ENCODE measurements at places on chromosomes 11 and 22. TPM values are rescaled to one million over a fixed set of nuclear protein-coding genes. Genes with fewer than 3 reads are reported as not detected.

- H3K4me1 ChIP-seq, result peaks cover 47% of the 10 kb centered on the region
- H3K27me3 ChIP-seq, result no peaks in the 10 kb centered on the region
- no peak for DNase-seq
These were observed 12.2 kb downstream of the NEAT1 start for GRCh38 chr11:65434667-65435410.

DNA sequence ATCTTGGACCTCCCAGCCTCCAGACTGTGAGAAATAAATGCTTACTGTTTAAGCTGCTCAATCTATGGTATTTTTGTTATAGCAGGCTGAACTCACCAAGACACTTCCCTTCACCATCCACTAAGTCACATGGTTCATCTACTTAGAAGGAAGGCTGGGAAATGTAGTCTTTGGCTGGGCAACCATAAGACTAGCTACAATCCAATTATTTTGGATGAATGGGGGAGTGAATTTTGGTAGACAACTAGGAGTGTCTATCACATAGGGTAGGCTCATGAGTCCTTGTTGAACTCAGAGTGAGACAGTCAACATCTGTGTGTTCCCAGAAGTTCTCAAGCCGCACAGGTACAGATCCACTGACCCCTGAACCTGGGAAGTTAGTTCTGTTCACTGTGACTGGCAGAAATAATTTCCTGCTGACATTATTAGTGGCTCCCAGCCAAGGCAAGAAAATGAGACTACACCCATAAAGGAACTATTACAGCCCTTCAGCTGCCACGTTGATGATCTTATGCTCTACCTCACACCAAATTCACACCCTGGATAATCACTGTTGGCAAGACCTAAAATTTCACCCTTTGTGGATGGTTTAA lies 3.1 kb upstream of the SLC35C1 start:
- H3K27ac ChIP-seq, result no peak overlapping the region
- no peak overlapping the region for H3K4me3 ChIP-seq
- H3K4me1 ChIP-seq, result peaks cover 27% of the 10 kb centered on the region
- DNase-seq, result peak; percentile 7
- no peaks in the 10 kb centered on the region for H3K36me3 ChIP-seq

- H3K27me3 ChIP-seq, result no peaks in the 10 kb centered on the region
- DNase-seq, result no peak
- no peak overlapping the region for H3K27ac ChIP-seq
- H3K4me3 ChIP-seq, result no peak overlapping the region
These were observed 10.9 kb downstream of the KMT5B start for GRCh38 chr11:68202165-68202564.

GRCh38 chr11:20134991-20135736 lies 25.1 kb downstream of the DBX1 start:
- no peak for DNase-seq
- H3K4me3 ChIP-seq, result no peak overlapping the region
- peaks cover 7% of the 10 kb centered on the region for H3K4me1 ChIP-seq

The RFPL3 gene
- polyA plus RNA-seq, result not detected

DNA sequence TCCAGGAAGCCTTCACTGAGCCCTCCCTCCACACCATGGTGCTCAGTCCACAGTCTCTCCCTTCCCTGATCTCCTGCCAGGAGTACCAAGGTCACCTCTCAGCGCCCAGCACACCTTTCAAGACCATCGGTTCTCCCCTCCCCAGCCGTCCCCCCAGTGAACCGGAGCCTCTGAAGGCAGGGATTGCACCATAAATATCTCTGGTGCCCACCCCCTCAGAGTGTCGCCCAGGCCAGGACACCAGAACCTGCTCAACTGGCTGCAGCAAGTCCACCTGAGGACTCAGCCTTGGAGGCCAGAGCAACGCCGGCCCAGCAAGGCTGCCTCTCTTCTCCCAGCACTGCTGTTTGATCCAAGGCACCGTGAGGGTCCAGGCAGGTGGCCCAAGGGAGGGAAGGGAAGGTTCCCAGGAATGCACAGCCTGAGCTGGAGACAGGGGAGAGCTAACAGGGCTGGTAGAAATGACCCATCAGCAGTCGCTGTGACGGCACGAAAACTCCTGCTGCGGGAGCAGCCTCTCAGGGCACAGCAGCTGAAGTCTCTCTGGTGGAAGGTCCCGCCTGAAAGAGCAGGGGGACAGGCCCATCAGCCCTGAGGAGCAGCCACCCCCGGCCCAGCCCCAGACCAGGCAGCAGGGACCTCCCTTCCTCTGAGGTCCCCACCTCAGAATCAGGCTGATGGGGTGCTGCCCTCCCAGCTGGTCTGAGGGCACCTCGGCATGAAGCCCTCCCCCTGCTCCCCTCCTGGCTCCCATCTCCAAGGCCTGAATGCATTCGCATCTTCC lies 80.3 kb downstream of the BUD13 start:
- H3K4me1 ChIP-seq, result no peaks in the 10 kb centered on the region
- no peaks in the 10 kb centered on the region for H3K27me3 ChIP-seq
- H3K27ac ChIP-seq, result no peak overlapping the region
- no peaks in the 10 kb centered on the region for H3K36me3 ChIP-seq
- no peak overlapping the region for H3K4me3 ChIP-seq

- H3K4me3 ChIP-seq, result no peak overlapping the region
- DNase-seq, result no peak
- H3K27me3 ChIP-seq, result peaks cover 14% of the 10 kb centered on the region
- H3K4me1 ChIP-seq, result peaks cover 3% of the 10 kb centered on the region
These were observed 8.5 kb upstream of the NECTIN1 start for GRCh38 chr11:119737366-119738058.

DNA sequence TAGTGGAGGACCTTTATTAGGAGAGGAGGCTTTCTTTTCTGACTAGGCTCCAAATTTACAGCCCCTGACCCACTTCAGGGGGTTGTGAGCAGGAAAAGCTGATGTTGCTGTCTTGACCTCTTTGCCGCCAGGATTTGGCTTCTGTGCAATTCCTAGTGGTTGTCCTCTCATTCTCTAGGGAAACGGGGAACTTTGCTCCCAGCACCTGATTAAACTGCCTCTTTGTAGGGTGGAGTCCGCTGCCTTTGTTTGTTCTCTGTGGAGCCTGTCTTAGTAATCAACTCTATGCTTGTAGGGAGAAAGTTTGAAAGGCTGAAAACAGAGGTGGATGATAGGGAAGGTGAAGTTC lies 16.3 kb downstream of the CTNND1 start:
- no peaks in the 10 kb centered on the region for H3K4me1 ChIP-seq
- H3K4me3 ChIP-seq, result no peak overlapping the region
- no peaks in the 10 kb centered on the region for H3K27me3 ChIP-seq
- H3K27ac ChIP-seq, result no peak overlapping the region
- no peaks in the 10 kb centered on the region for H3K36me3 ChIP-seq
- no peak for DNase-seq

- peak overlapping the region; percentile 85 for H3K4me3 ChIP-seq
- no peak for DNase-seq
- no peak overlapping the region for H3K27ac ChIP-seq
- H3K36me3 ChIP-seq, result no peaks in the 10 kb centered on the region
- no peaks in the 10 kb centered on the region for H3K27me3 ChIP-seq
These were observed 2.4 kb downstream of the IPO7 start for GRCh38 chr11:9386901-9387300.

- DNase-seq, result no peak
- no peak overlapping the region for H3K27ac ChIP-seq
- H3K4me3 ChIP-seq, result no peak overlapping the region
- H3K27me3 ChIP-seq, result no peaks in the 10 kb centered on the region
- H3K4me1 ChIP-seq, result no peaks in the 10 kb centered on the region
- H3K36me3 ChIP-seq, result peaks cover 81% of the 10 kb centered on the region
These were observed 27.0 kb downstream of the POLDIP3 start for GRCh38 chr22:42587588-42588175.

The OR8K1 gene
- not detected for polyA plus RNA-seq

- H3K4me1 ChIP-seq, result no peaks in the 10 kb centered on the region
- no peaks in the 10 kb centered on the region for H3K36me3 ChIP-seq
- no peak for DNase-seq
- H3K4me3 ChIP-seq, result no peak within 1 kb of the TSS
- H3K27me3 ChIP-seq, result no peaks in the 10 kb centered on the region
- no peak within 1 kb of the TSS for H3K27ac ChIP-seq
These were observed at the start of gene ALDH3B2 for GRCh38 chr11:67674442-67674871. TSS of gene ALDH3B2 (minus strand) at chr11:67674623. CDS start at chr11:67666935, 7,688 bp downstream.

- H3K27ac ChIP-seq, result no peak overlapping the region
- no peaks in the 10 kb centered on the region for H3K27me3 ChIP-seq
- no peak overlapping the region for H3K4me3 ChIP-seq
- no peaks in the 10 kb centered on the region for H3K4me1 ChIP-seq
- no peaks in the 10 kb centered on the region for H3K36me3 ChIP-seq
These were observed 52.9 kb downstream of the C11orf58 start for GRCh38 chr11:16791191-16791961.

DNA sequence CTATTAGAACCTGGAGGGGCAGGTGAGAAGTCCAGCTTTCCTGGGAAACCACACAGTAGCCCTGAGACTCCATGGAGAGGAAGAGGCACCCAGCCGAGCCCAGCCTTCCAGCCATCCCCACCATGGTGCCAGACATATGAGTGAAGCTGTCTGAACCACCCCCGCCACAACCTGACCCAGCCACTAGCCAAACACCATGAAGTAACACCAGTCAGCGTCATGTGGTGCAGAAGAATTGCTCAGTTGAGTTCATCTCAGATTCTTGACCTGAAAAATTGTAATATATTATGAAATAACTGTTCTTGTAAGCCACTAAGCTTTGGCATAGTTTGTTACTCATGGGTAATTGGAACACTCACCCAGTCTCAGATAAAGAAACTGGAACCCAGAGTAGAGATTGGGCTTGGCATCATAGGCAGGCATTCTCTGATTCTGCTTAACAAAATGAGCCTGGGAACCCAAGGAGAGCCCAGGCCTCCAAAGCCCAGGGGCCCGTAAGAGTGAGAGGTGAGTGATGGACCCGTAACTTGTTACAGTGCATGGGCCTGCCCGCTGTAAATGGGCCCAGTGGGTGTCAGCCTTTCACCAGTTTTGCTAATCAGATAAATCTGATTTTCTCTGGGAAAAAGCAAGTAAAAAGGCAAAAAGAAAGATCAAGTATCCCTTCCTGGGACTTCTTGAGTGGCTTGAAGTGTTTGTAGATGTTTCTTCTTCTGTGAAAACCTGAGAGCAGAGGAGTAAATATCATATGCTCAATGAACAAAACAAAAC lies 305.5 kb downstream of the DDX10 start:
- no peak overlapping the region for H3K4me3 ChIP-seq
- H3K4me1 ChIP-seq, result no peaks in the 10 kb centered on the region
- H3K27me3 ChIP-seq, result no peaks in the 10 kb centered on the region
- H3K36me3 ChIP-seq, result no peaks in the 10 kb centered on the region
- DNase-seq, result no peak

DNA sequence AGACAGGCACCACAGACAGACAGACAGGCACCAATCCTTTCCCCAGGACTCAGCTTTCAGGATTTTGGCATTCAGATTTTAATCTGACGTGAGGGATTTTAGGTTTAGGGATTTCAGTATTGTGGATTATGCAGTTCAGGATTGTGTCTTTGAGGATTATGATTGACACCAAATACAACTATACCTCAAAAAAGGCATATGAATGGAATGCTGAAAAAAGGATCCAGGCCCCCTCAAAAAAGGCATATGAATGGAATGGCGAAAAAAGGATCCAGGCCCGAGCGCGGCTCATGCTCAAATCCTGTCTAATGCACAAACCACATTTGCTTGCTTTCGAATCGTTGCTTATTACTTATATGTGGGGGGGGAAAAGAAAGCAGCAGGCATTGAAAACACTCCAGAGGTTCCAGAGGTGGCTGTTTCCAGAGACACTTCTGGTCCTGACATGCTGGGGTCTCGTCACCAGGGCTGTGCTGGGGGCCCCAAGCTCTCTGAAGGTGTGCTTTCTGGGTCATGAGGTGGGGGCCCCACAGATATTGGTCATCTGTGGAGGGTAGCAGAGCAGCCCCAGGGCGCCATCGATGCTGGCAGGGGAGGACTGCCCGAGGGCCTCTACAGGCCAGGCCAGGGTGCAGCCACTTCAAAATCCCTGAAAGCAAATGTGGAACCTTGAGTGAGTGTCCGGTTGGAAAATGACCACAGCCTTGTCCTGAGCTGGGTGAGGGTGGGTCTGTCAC lies 16.8 kb upstream of the OSBPL5 start:
- H3K4me3 ChIP-seq, result no peak overlapping the region
- no peak overlapping the region for H3K27ac ChIP-seq
- DNase-seq, result no peak
- H3K36me3 ChIP-seq, result no peaks in the 10 kb centered on the region
- no peaks in the 10 kb centered on the region for H3K4me1 ChIP-seq

DNA sequence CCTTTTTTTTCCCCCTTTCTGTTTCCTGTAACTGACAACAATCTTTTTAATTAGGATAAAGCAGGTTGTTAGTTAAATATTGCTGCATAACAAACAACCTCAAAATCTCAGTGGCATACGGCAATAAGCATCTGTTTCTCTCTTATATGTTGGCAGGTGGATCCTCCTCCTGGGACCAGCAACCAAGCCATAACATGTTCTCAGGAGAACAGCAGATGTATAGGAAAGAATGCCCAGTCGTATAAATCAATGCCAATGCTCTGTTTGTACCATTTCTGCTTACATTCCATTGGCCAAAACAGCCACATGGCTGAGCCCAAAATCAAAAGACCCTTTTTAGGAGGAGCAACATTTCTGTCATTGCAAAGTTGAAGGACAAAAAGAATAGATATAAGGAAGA lies 445.7 kb downstream of the AASDHPPT start:
- no peaks in the 10 kb centered on the region for H3K27me3 ChIP-seq
- no peak overlapping the region for H3K27ac ChIP-seq
- H3K36me3 ChIP-seq, result no peaks in the 10 kb centered on the region
- DNase-seq, result no peak
- no peaks in the 10 kb centered on the region for H3K4me1 ChIP-seq
- H3K4me3 ChIP-seq, result no peak overlapping the region

The RHOD gene
- 0.72 TPM for polyA plus RNA-seq

DNA sequence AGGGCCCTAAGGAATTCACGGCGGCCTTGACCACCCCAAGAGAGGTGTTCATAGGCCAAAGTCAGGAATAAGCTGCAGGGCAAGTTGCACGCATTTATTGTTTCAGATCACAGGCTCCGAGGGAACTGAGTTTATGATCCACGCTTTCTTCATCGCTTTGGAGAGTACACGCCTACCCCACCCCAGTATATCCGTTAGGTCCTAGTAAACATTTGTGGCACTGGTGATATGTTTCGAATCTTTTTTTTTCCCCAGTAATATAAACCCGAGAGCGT lies 805 bp downstream of the GANAB start:
- peak overlapping the region; percentile 92 for H3K27ac ChIP-seq
- DNase-seq, result no peak
- H3K4me1 ChIP-seq, result peaks cover 29% of the 10 kb centered on the region
- H3K36me3 ChIP-seq, result peaks cover 19% of the 10 kb centered on the region

The P2RY6 gene
- not detected for polyA plus RNA-seq

The EIF3M gene
- 299 TPM for polyA plus RNA-seq

DNA sequence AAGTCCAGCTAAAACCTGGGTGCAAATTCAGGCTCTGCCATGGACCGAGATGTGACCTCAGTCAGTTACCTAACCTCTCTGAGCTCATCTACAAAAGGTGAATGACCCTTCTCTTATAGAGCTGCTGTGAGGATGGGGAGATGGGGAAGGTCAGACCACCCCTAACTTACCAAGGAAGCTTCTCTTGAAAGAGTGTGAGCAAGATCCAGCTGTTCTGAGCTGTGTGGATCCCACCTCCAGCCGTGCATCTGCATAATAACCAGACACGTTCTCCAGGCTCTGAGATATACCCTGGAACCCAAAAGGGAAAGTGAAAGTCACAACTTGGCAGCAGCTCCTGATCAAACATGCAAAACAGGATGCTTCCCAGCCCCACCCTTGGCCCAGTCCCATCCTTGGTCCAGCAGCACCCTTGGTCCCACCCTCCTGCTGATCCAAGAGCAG lies at the start of gene APOL3:
TSS of gene APOL3 (minus strand) at position 257 of the 444 bp plus-strand sequence. CDS start 11,700 bp downstream, outside the sequence.
- peak; percentile 84 for DNase-seq
- peak within 1 kb of the TSS; percentile 99 for H3K4me3 ChIP-seq
- H3K4me1 ChIP-seq, result peaks cover 76% of the 10 kb centered on the region

- H3K36me3 ChIP-seq, result no peaks in the 10 kb centered on the region
- DNase-seq, result no peak
- H3K4me3 ChIP-seq, result no peak overlapping the region
These were observed 494 bp downstream of the CHID1 start for GRCh38 chr11:910044-910588.

The CACNA1I gene
- 0.06 TPM for polyA plus RNA-seq
